Activated CD8-positive, alpha-beta memory T cell treated with anti-CD3 and anti-CD28 coated beads, Interleukin-2, amount 10 ng/mL, durations not matched to agents 7 days and 5 days (primary cell): ENCODE measurements at places on chromosomes 2 and 18. TPM values are rescaled to one million over a fixed set of nuclear protein-coding genes. Genes with fewer than 3 reads are reported as not detected.

SLC23A3 gene
- 3.2 TPM for total RNA-seq

GRCh38 chr2:84800194-84800805, 80.6 kb downstream of the TRABD2A start:
- H3K4me1 ChIP-seq: peaks cover 11% of the 10 kb centered on the region
- H3K27me3 ChIP-seq: no peaks in the 10 kb centered on the region
- peaks cover 6% of the 10 kb centered on the region for H3K36me3 ChIP-seq

- no peak overlapping the region for H3K27ac ChIP-seq
- H3K27me3 ChIP-seq: peaks cover 2% of the 10 kb centered on the region
- H3K36me3 ChIP-seq: peaks cover 10% of the 10 kb centered on the region
- peaks cover 8% of the 10 kb centered on the region for H3K4me1 ChIP-seq
- no peak overlapping the region for H3K4me3 ChIP-seq
These were observed 542.8 kb upstream of the ID2 start for GRCh38 chr2:8138923-8139667.

- no peaks in the 10 kb centered on the region for H3K4me1 ChIP-seq
- H3K36me3 ChIP-seq: no peaks in the 10 kb centered on the region
- DNase-seq: no peak
- no peak overlapping the region for H3K27ac ChIP-seq
These were observed 122.1 kb upstream of the SALL3 start for GRCh38 chr18:78857314-78858150.

UGT1A7 gene
- not detected for total RNA-seq
